ENCODE measurements at places on chromosomes 16 and 17.

DNA sequence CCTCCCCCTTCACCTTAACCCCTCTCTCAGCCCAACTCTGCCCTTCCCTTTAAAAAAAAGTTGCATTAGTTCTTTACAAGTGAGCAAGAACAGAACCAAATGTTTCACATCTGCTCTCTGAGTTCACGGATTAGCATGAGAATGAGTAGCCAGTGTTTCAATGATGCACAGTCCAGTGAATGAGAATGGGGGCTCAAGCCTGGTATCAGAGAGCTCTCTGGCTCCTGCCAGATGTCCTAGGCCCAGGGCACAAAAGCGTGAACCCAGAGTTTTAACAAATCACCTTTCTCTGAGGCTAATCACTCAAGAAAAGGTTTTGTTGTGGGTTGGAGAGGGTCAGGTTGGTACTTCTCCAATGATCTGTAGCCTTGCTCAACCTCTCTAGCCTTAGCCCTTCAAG, 41.5 kb upstream of the HS3ST3A1 start:
- DNase-seq = no peak

- DNase-seq = no peak
Measured at GRCh38 chr17:15083225-15083624, 181.9 kb downstream of the PMP22 start.

- no peak for DNase-seq
Measured at GRCh38 chr16:87140211-87141200, 176.7 kb downstream of the C16orf95 start.

- no peak for DNase-seq
Measured at GRCh38 chr16:52770828-52771227, 223.9 kb upstream of the TOX3 start.

GRCh38 chr16:10601444-10602408, 21.3 kb upstream of the EMP2 start:
- no peak for DNase-seq

DNA sequence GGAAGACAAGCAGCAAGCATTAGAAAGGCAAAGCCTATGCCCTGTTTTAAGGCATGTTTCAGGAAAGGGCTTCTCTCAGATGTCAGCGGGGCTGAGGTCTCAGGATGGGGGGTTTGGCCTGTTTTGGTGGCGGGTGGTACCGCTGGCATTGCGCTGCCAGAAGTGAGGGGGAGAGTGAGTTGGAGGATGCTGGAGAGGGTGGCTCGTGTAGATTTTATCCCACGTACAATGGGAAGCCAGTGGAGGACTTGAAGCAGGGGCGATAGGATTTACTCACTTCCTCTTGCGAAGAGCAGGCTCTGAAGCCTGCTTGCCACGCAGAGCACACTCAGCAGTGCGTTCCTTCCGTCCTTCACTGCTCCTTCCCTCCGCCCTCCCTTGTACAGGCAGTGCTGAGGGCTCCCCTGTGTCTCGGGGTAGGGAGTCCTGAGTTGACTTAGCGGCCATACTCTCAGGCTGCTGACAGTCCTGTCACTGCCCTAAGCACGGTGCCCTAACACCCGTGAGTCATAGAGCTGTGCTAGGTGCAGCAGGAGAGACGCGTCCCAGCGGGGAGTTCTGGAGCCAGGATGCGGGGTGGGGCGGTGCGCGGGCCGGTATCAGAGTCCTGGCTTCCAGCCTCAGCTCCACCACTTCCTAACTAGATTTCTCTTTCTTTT, 113.1 kb downstream of the SNX29 start:
- no peak for DNase-seq
